ENCODE measurements at places on chromosomes 7 and 10. TPM values are rescaled to one million over a fixed set of nuclear protein-coding genes. Genes with fewer than 3 reads are reported as not detected.

DNA sequence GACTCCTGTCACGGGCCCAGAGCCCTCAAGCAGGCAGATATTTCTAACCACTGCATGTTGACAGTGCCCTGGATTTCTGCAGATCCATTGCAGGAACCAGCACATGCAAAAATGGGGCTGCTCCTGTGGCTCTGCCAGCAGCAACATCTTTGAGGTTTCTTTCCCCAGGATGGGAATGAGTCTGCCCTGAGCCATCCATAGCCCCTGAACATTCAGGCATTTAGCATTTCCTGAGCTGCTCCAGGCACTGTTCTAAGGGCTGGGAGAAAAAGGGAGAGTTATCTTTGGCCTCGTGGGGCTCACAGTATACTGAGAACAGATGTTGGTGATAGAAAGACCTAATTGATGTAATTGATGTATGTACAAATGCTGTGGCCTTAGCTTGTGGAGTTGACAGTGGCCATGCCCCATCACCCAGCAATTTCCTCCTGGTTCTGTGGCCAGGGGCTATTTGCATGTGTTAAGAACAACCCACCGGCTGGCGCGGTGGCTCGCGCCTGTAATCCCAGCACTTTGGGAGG lies 66.0 kb upstream of the LRRC4 start:
- no peak for DNase-seq

GRCh38 chr10:80489371-80490112 lies 35.4 kb downstream of the TSPAN14 start:
- DNase-seq: no peak

MYOF gene
- 74.3 TPM for total RNA-seq

DNA sequence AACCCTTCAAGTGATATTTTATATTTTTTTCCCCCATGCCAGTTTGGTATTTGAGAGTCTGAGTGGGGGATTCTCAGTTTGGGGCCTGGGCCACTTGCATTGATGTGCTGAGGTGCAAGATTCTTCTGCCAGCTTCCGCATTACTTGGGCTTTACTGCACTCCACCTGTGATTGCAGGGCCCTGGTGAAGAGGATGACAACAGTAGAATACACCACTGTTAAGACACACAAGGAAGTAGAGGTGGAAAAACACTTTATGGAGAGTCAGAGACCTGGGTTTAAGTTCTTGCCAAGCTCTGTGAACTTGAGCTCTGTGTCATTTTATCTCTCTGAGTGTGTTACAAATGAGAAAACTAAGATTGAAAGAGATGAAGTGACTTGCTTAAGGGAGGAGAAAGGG lies 209.4 kb downstream of the LRMDA start:
- no peak for DNase-seq

GRCh38 chr10:66162560-66163143 lies 763.2 kb upstream of the LRRTM3 start:
- DNase-seq: no peak

SLC16A9 gene
- total RNA-seq: 0.95 TPM

MMRN2 gene
- total RNA-seq: 69.9 TPM

DNA sequence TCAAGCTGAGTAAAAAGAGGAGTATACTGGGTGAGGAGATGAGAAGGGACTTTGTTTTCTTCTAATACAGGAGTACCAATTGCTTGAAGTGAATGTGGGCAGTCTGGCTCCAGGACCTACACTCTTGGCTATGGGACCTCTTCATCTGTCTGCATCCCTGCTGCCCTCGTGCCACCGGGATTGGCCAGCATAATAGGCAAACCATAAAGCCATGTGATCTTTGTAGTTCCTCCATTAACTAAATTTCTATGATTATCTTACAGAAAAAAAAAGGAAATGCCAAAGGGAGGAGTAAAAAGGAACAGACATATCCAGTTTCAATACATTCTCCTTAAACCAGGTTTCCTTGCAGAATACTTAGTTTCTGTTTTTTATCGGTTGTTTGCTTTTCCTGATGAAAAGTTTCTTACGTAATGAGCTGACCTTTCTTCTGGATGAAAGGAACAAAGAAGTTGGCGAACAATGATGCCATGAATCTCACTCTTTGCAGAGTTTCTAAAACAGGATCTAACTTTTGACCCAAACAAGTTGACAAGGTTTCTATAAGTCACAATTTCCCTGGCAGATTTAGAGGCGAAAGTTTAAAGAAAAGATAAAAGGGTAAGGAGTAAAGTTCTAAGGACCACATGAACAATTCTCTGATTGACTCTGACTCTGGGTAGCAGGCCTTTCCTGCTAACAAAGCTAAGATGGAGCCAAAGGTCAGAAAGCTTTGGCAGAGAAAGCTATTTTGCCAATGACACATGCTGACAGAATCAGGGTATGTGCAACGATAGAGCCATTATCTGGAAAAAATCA lies 54.1 kb downstream of the LAMB1 start:
- no peak for DNase-seq

RTKN2 gene
- total RNA-seq: 0.38 TPM

GRCh38 chr7:154899862-154900261 lies 103.1 kb downstream of the PAXIP1 start:
- no peak for DNase-seq

DNA sequence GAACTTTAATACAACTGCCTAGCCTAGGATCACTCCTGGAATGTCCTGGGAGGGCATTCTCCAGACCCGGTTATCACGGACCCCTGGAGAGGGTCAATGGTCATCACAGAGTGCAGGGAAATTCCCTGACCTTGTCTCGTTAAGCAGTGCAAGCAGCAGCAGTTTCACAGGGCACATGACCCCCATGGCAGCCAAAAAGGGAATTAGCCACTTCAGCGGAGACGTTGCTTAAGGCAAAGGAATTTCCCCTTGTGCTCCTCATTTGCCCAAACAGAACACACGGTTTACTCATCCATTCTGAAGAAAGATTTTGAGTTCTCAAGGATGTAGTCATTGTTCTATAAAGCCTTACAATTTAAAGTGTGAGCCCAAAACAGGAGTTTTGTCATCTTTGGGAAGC lies 260.3 kb downstream of the SNX13 start:
- DNase-seq: peak; percentile 31

LIPJ gene
- total RNA-seq: 0.47 TPM

GRCh38 chr10:43524434-43525247 lies 49.8 kb downstream of the ZNF239 start:
- no peak for DNase-seq

MINPP1 gene
- total RNA-seq: 15.0 TPM

DNA sequence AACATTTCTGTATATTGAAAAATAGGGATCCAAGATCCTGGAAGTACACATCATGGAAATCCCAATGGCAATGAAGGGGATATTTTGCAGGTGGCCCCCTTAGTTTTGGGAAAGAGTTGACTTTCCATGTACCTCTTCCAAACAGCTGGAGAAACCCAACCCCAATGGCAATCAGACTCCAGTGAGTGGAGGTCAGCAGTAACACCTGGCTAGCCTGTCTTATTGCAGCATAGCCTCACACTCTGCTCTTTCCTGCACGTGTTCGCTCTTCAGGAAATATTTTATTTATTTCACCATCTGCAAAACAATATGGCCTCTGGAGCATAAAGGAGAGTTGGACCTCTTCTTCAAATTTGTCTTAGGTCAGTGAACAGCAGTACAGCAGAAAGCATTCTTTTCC lies 340.0 kb upstream of the NRP1 start:
- DNase-seq: no peak

GRCh38 chr7:86815556-86815955 lies 171.8 kb downstream of the GRM3 start:
- no peak for DNase-seq

- no peak for DNase-seq
These were observed 47.6 kb upstream of the ANKRD1 start for GRCh38 chr10:90968328-90969081.

GRCh38 chr7:100888988-100889750 lies at the start of gene UFSP1:
UFSP1 (minus strand) TSS chr7:100889715; CDS start chr7:100889271, 444 bp downstream.
- DNase-seq: no peak

DNA sequence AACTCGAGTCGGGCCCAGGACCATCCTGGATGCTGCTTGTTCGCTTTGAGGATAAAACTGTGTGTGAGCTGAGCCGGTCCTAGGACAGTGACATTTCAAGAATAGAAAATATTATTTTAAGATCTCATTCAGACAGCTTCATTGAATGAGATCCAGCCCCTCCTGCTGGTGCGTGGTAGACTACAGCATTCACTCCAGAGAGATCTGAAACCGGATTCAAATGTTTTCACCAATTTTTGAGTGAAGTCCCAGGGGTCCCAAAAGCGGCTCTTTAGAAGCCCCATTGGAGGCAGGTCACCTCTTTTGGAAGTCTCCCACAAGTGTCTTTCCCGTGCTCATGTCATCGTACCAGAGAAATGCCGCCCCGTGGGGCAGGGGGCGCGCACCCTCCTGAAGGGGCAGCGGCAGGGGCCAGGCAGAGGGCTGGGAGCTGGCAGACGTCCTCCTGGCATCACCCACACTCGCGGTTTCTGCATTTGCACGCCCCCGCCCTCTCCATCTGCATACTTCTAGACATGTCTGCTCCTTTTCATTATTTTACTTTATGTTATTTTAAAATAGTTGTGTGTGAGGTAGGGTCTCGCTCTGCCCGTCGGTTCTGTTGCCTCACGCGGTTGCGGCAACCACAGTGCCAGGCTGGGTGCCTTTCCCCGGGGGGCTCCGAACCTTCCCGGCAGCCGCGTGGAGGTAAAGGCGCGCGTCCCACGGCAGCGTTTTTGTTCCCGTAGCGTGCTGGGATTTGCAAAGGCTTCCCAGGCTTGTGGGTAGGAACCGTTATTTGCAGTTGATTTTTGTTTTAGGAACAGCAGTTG lies 52.3 kb upstream of the DPYSL4 start:
- DNase-seq: no peak

- DNase-seq: no peak
These were observed 158.1 kb downstream of the SNX13 start for GRCh38 chr7:17782216-17782549.

- no peak for DNase-seq
These were observed 44.2 kb downstream of the PDE1C start for GRCh38 chr7:32026083-32026425.

DNA sequence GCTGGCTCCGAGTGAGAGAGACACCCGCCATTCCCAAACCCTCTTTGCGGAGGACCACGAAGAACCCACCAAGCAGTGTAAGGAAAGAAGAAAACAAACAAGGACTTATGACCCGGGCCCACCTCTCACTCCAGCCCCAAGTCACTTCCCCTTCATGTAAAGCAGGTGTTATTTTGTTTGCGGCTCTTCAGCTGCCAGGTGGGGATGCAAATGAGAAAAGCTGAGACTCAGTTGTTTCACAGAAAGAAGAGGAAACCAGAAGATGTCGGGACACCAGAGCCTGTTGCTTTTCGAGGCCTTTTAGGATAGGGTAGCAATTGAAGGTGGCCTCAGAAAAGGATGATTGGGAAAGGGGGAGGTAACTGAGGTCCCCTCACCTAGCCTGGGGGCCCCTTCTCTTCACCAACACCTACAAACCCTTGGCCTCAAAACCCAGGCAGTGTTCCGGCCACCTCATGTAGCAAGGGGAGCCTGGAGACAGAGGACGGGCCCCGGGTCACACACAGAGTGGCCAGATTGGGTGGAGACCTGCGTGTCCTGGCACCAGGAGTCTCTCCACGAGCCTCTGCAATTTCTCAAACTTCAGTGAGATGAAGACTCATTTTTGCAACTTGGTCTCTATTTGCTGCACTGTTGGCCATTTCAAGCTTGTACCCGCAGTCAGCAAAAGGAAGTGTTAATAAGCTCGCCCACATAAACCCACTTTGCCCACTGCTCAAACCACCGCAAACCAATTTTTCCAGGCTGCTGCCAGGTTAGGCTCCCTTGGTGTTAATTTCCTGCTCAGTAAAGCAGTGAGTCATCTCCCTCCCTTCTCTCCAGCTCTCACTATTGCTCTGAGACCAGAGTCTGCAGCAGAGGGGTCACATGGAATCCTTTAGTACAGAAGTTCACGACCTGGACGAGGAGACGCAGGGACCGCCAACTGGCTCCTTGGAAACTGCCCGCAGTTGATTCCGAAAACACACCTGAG lies 45.5 kb downstream of the AOC1 start:
- no peak for DNase-seq

TUBB8 gene
- total RNA-seq: not detected

DNA sequence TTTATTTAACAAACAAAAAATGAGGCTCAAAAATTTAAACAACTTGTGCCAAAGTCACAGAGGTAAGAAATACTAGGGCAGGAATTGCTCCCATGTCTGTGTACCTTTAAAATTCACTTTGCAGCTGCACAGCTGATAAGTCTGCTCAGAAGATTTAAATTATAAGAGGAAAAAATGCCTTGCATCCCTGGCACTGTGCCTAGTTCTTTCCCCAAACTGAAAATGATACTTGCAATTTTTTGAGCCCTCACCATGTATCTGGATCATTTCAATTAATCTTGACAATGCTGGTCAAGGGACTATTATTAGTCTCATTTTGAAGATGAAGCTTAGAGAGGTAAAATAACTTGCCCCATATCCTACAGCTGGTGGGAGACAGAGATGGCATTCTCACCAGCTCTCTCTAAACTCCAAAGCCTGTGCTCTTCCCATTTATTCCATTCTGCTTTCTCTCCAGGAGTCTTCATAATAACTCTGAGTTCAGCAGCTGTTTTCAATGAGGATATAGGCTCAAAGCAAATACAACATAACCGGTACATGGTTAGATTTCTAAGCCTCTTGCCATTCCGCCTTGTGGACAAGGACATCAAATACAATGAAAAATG lies 350.5 kb upstream of the LRRTM3 start:
- DNase-seq: no peak

- no peak for DNase-seq
These were observed 11.5 kb downstream of the ARL3 start for GRCh38 chr10:102702742-102703141.

- no peak for DNase-seq
These were observed 172.5 kb downstream of the SORCS1 start for GRCh38 chr10:106992055-106992454.

DNA sequence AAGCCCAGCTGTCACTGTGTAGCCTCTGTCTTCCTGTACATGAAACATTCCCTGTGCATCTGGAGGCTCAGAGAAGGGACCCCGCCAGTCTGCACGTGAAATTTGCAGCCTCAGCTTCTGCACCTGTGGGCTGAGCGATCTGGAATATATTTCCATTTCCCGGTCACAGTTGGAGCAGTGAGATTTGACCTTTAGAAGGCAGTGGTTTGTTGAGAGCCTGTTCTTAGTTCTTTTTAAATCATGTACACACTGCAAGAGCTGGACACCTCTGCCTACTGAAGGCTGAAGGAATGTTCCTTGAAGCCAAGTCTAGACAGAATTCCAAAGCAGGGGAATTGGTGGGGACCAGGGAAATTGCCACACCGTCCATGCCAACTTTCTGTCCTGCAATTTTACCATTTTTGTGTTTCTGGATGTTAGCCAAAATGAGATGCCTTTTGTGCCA lies 706.6 kb downstream of the INHBA start:
- no peak for DNase-seq

- DNase-seq: no peak
These were observed 160.8 kb downstream of the CREB5 start for GRCh38 chr7:28573059-28573553.

FZD8 gene
- total RNA-seq: 3.8 TPM

- peak; percentile 44 for DNase-seq
These were observed at the start of gene TET1 for GRCh38 chr10:68560186-68560942. TET1 (plus strand) TSS chr10:68560337; CDS start chr10:68572339, 12,002 bp downstream.

ZNF488 gene
- not detected for total RNA-seq

ATP6V0A4 gene
- total RNA-seq: not detected

DNA sequence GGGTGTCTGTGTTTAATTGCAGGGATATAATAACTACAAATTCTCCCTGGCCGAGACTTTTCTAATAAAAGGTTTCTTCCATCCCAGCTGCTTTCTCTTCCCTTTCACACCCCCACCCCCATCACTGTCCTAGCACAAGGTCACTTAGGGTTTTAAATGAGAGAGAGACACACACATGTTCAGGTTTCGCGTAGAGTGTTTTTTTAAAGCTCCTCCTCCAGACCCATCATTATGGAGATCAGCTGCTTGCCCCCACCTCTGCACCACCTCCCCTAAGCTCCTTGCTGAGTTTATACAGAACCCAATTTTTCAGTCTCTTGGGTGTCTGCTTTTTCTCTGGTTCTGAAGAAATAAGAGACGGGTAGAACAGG lies 18.6 kb downstream of the LRMDA start:
- no peak for DNase-seq

MYL10 gene
- total RNA-seq: not detected
